ENCODE measurements at places on chromosomes 1 and 21. TPM values are rescaled to one million over a fixed set of nuclear protein-coding genes. Genes with fewer than 3 reads are reported as not detected.

Gene FCRLB
- total RNA-seq = 937 TPM

GRCh38 chr1:59494145-59494833, 197.4 kb downstream of the FGGY start:
- DNase-seq = no peak

GRCh38 chr1:41608211-41608610, 123.7 kb upstream of the EDN2 start:
- DNase-seq = no peak

DNA sequence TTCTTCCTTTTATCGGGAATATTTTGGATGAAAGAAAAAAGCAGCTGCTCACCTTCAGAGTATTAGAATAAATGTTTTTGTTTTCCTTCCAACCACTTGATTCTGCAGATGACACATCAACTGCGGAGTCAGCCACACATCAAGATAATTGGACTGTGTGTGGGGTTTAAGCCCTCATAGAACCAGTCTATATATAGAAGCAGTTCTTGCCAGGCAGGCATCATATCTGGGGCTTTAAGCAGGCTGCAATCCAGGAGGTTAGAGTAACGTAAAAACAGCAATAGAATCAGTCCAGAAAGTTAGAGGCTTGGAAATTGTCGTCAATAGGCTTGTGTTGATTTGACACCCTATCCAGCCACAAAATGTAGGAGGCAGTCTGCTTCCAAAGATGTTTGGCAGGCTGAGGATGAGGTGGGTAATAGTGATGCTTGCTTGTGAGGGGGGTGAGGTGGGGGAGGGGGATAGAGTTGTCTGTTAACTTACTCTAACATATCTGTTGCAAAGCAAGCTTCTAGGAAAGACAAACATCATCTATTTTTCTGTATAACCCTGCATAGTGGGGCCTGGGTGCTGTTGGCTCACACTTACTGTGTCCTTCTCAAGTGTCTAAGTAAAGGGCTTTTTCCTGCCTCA, 64.8 kb downstream of the PEX14 start:
- DNase-seq = no peak

DNA sequence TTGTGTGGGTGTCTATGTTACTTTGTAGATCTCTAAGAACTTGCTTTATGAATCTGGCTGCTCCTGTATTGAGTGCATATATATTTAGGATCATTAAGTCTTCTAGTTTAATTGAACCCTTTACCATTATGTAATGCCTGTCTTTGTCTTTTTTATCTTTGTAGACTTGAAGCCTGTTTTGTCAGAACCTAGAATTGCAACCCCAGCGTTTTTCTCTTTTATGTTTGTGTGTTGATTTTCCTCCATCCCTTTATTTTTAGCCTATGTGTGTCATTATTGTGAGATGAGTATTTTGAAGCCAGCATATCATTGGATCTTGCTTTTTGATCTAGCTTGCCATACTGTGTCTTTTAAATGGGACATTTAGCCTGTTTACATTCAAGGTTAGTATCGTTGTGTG, 573.2 kb downstream of the BRINP3 start:
- no peak for DNase-seq

DNA sequence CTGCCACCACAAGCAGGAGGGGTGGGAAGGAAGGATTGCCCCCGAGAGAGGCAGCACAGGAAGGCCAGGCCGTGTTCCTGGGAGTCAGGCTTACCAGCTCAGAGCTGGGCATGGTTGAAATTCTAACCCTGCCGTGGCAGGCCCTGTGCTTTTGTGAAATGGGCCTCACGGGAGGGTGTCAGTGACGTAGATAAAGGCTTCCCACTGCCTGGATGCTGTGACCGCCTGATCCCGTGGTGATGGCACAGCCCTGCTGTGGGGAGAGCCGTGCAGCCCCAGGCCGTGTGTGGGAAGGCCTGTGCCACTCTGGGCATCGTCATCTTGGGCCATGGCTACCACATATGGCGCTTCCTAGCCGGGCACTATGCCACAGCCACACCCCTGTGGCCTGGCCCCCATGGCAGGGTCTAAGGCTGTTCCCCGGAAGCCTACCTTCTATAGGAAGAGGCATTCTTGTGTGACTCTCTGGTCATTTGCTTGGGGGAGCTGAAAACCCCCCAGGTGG, 161.3 kb downstream of the PCBP3 start:
- DNase-seq = no peak

DNA sequence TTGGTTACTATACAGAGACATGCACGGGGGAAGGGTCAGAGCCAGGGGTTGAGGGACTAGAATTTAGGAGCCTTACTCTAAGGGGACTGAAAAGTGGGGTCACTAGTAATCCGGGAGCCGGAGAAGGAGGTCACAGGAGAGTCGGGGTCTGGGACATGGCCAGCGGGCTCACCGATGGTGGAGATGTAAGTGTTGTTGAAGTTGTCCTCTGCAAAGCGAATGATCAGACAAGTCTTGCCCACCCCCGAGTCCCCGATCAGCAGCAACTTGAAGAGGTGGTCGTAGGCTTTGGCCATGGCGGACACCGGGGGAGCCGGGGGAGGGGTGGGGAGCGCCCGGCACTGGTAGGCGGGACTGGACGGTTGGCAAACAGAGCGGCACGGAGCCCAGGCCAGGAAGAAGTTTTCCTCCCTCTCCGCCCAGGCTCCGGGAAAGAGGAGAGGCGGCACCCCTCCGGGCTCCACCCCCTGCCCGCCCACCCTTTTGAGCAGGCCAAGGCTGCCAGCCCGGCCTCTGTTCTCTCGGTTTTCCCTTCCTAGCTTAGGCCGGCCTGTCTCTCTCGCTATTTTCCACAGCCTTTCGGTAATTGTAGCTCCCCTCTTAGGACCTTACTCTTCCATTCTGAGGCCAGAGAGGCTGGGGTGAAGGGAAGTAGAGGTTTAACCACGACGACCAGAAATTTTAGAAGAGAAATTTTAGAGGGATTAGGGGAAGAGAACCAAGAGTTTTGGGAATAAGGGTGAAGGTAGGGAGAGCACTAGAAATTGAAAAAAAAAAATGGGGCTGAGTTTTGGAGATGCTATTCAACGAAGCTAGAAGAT, at the start of gene RAB13:
Gene RAB13, minus strand, starts transcription at position 399 of the 821 bp plus-strand sequence. Its CDS starts 103 bp downstream, at position 296.
- peak; percentile 72 for DNase-seq

DNA sequence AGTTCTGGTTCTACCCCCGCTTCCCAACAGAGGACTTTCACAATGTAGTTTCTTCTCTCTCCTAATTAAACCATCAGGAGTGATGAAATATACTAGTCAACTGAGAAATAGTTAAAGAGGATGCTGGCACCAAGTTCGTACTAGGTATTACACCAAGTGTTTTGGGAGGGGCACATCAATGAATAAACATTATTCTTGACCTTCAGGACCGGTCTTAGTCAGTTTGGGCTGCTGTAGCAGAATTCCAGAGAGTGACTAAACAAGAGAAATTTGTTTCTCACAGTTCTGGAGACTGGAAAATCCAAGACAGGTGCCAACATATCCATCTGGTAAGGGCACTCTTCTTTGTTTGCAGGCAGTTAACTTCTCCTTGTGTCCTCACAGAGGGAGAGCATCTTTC, 103.8 kb downstream of the SPATA17 start:
- no peak for DNase-seq

Gene PLPP3
- total RNA-seq = 4.4 TPM

Gene RPE65
- total RNA-seq = not detected

DNA sequence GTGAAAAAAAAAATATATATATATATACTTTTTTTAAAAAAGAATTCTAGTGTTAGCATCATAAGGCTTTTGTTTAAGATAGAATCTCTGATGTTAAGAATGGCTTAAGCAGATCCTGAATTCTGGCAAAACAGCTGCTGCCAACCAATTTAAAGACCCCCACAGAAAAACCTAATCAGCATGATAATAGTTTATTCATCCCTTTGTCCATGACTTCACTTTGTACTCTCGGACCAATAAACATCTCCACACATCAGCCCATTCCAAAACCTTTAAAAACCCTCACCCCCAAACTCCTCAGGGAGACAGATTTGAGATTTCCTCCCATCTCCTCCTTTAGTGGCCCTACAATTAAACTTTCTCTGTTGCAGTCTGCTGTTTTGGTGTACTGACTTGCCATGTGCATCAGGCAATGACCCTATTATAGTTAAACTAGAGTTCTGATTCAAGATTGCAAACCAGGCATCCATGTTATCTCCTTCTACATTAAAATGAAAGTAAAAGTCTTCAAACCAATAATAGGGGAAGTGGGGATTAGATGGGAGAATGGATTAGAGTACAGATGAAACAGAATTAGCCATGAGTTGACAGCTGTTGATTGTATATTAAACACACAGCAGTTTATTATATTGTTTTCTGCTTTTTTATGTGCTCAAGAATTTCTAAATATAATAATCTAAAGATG, 9.8 kb upstream of the PHTF1 start:
- DNase-seq = no peak

DNA sequence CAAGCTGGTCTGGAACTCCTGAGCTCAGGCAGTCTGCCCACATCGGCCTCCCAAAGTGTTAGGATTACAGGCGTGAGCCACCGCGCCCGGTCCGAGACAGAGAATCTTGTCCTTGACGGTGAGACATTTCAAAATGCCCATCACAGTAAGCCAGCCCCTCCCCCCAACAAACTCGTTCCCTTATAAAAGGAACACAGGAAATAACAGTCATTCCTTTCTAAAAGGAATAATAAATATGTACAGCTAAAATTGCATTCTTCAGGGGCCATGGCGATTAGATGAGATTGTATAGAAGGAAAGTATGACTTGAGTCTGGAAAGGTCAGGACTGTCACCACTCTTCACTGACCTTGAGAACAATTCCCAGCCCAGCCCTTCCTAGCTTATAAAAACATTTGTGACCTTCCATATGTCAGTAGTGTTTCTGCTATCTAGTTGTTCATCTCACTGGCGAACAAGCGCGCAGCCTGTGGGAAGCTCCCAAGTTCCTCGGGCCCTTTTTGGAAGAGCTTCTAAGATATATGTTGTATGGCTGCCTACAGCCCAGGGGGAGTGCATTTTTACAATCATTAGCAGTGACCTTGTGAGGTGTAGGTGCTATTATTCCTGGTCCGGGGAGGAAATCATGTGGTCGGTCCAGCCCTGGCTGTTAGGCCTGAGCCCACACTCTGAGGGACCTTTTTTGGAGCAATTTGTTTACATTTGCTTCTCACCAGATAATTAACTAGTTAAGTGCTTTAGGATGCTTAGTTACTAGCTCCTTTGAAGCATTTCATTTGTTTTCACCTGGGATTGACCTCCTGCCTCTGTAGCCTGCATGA, 8.7 kb downstream of the SZRD1 start:
- DNase-seq = no peak

- DNase-seq = no peak
Measured at GRCh38 chr21:31132574-31133242, 94.4 kb upstream of the KRTAP19-8 start.

Gene IVL
- not detected for total RNA-seq

DNA sequence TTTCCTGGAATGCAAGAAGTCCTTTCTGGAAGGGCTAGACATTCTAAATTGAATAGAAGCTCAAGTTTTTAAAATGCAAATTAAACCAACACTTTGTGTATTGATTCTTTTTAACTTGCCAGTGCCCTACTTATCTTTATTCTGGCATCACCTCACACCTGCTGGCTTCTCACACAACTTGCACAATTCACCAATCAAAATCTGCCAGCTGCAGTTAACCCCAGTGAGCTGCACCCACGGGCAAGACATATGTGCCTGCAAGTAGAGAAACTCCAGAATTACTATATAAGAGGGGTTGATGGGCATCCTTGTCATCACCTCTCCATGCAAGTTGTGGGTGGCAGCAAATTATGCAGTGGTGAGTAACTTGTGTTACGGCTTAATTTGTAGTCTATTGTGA, 11.7 kb upstream of the PLPPR4 start:
- no peak for DNase-seq

Gene LENEP
- total RNA-seq = not detected

Gene OR2L8
- total RNA-seq = not detected

- DNase-seq = no peak
Measured at GRCh38 chr1:188463919-188464318, 1635.2 kb downstream of the PLA2G4A start.

Data from Karpas-422 (cell line).